ENCODE measurements at places on chromosomes 12 and 14.

GRCh38 chr14:78946949-78947348 lies 776.8 kb downstream of the NRXN3 start:
- DNase-seq: no peak

- DNase-seq: no peak
These were observed 12.2 kb downstream of the EIF5 start for GRCh38 chr14:103346286-103346685.

GRCh38 chr14:41609704-41610183 lies 3.1 kb downstream of the LRFN5 start:
- peak; percentile 73 for DNase-seq

DNA sequence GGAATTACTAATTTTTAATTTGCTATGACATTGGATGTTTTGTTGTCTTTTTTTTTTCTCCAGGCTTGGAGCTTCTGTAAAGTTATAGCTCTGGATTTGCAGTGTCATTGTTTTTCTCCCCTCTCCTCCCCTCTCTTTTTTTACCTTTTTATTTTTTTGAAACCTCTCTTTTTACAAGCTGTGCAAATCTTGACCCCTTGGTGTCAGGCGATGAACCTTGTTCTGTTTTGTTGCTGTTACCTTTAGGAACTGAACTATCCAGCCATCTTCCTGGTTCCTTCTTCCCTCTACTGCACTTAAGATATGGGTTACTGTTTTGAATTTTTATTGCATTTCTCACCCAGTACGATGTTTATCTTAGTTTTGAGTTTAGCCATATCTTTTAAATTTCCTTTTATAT lies 13.7 kb downstream of the KTN1 start:
- no peak for DNase-seq

GRCh38 chr14:22766457-22767322 lies at the start of gene OXA1L:
TSS of gene OXA1L (plus strand) at chr14:22766688. CDS start at chr14:22766702, 14 bp downstream.
- peak; percentile 100 for DNase-seq

DNA sequence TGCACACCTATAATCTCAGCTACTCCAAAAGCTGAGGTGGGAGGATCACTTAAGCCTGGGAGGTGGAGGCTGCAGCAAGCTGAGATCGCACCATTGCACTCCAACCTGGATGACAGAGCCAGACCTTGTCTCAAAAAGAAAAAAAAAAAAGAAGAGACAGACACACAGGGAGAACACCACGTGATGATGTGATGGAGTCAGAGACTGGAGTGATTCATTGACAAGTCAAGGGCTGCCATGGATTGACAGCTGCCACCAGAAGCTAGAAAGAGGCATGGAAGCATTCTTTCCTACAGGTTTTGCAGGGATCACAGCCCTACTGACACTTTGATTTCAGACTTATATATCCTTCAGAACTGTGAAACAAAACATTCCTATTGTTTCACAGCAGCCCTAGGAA lies 3.5 kb upstream of the HCFC2 start:
- no peak for DNase-seq

DNA sequence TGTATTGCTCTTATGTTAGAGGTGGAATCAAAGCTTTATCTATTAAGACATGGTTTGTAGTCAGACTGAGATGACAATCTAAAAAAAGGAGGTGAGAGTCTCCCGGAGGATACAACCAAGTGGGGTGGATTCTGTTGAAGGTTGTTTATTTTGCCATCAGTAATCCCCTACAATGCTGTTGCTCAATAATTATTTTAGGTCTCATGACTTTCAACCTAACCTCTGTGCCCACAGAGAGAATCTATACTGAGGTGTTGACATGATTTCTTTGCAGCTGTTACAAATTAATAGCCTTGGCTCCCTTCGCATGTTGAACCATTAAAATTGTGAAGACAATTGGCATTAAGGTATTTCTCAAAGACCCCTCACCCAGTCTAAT lies 28.7 kb upstream of the FOS start:
- DNase-seq: no peak

GRCh38 chr14:66003082-66003730 lies 483.0 kb upstream of the CCDC196 start:
- DNase-seq: peak; percentile 1

GRCh38 chr12:31278424-31278823 lies 47.5 kb downstream of the SINHCAF start:
- no peak for DNase-seq

- no peak for DNase-seq
These were observed 7.7 kb upstream of the DCP1B start for GRCh38 chr12:2011643-2012607.

DNA sequence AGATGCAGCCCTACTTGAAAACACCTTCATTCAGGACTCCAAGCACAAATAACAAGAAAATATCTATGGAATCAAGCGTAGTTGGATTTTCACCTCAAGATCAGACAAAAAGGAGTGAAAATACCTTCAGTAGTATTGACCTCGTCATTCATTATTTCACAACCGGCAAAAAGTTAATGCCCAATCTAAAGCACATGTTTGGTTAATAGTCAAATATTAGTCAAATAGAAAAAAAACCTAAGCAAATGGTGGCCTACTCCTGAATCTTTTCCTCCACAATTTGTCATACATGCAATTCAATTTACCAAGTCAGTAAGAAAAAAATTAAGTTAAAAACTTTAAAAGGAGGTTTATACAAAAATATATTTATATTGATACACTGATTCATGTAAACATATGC lies 50.0 kb downstream of the SLC38A4 start:
- no peak for DNase-seq

GRCh38 chr12:113870035-113870434 lies 96.1 kb downstream of the RBM19 start:
- no peak for DNase-seq

DNA sequence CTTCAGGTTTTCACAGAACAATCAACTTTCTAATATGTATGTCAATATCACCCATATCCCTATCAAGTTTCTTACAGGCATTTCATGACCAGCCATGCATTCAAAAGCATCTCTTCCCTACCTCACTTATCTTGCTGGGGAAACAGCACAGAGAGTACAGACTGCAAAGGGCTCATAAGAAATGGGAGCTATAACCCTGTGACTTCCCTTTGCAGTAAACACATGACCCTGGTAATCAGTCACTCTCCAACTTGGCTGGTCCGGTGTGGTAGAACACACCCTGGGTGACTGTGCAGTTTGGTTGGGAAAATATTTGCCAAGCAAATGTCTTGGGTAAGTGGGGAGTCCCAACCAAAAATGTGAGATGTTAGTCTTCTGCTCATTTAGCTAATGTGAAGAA lies 49.4 kb upstream of the TMCC3 start:
- no peak for DNase-seq

- DNase-seq: no peak
These were observed 21.6 kb upstream of the TMCC3 start for GRCh38 chr12:94671917-94672316.

- DNase-seq: peak; percentile 58
These were observed 154.4 kb downstream of the KCNK10 start for GRCh38 chr14:88168498-88169165.

- DNase-seq: no peak
These were observed 12.1 kb downstream of the TRMT61A start for GRCh38 chr14:103540821-103541708.

DNA sequence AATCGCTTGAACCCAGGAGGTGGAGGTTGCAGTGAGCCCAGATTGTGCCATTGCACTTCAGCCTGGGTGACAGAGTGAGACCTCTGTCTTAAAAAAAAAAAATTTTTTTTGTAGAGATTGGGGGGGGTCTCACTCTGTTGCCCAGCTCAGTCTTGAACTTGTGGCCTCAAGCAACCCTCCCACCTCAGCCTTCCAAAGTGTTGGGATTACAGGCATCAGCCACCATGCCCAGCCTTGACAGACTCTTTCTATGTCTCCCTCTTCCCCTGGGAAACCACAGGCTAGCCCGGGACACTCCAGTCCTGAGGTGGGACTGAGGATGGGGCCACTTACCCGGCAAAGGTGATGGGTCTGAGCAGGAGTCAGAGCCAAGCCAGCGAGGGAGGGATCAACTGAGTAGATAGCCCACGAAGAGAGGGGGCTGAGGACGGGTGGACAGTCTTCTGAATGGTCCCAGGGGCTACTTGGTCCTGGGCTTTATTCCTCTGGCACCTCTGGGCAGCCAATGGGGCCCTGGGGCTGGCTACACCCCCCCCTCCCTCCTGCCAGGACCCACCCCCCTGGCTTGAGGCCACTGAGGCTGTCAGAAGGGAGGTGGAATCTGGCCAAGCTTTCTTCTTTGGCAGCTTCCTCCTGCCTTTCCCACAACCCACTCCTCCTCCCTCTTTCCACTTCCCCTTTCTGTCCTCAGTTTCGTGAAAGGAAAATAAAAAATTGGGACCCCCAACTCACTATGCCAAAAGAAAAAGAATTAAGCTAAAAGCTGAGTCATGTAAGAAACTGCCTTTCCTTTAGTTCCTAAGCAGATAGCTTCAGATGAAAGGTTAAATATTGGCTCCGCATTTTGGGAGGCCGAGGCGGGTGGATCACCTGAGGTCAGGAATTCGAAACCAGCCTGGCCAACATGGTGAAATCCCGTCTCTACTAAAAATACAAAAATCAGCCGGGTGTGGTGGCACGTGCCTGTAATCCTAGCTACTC lies at the start of gene SDS:
Gene SDS, minus strand, starts transcription at position 453 of the 981 bp plus-strand sequence. CDS start 4,179 bp downstream, outside the sequence.
- peak; percentile 18 for DNase-seq

DNA sequence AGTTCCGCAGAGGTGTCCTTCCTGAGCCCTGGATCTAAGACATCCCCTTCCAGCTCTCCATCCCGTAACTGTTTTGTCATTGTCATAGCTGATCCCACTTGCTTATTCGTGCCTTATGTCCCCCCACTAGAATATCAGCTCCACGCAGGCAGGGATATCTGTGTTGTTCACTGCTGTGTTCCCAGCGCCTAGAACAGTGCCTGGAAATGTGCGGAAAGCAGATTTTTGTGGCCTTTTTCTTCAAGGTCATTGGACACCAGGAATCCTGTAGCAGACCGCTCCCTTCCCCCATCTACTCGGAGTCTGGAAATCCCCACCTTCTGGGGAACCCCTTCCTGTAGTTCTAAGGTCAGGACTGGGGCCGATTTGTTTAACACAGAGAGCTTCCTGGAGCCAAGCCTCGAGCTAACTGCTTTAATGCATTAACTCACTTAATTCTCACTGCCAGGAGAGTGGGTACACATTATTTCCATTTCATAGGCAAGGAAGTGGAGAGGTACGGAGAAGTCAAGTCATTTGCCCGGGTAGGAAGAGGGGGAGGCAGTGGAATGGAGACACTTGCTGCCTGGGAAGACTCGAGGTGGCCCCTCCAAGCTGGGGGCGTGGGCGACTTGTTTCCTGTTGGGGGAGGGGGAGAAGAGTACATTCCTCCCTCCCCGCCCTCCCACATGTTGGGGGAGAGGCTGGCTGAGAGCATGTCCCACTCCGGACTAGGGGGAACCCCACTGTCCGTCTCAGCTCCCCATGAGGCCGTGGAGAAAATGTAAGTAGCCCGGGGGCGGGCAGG lies 1.2 kb upstream of the SH2B3 start:
- peak; percentile 41 for DNase-seq

DNA sequence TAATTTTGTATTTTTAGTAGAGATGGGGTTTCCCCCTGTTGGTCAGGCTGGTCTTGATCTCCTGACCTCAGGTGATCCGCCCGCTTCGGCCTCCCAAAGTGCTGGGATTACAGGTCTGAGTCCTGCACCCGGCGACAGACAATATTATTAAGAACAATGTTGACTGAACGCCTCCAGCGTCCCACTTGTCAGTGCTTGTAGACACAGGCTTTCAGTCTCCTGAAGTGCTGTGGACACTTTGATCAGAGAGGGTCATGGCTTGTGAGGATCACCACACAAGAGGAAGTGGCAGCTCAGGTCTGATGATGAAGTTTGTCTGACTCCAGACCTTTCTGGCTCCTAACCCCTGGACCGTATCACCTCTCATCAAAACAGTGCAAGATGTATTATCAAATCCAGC lies 114.6 kb downstream of the CHST11 start:
- DNase-seq: no peak

GRCh38 chr12:116604951-116605641 lies 45.9 kb downstream of the MAP1LC3B2 start:
- DNase-seq: no peak

GRCh38 chr12:48852734-48853688 lies 1.0 kb upstream of the DDX23 start:
- peak; percentile 96 for DNase-seq

DNA sequence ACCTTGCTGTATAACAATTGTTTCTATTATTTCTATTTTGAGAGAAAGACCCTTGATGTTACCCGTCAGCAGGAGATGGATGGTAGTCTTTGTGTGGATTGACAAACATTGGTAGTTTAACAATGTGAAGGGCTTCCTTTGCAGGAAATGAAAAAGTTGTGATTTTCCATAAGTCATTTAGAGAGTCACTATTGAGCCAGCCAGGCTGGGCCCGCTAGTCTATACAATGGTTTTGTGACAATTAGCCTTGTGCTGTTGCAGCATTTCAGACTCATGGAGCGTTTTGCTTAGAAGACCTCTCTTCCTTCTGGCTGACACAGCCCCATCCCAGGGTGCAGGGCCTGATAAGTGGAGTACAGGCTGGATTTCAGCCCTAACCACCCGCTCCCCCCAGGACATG lies 18.3 kb upstream of the SLC38A2 start:
- DNase-seq: no peak

DNA sequence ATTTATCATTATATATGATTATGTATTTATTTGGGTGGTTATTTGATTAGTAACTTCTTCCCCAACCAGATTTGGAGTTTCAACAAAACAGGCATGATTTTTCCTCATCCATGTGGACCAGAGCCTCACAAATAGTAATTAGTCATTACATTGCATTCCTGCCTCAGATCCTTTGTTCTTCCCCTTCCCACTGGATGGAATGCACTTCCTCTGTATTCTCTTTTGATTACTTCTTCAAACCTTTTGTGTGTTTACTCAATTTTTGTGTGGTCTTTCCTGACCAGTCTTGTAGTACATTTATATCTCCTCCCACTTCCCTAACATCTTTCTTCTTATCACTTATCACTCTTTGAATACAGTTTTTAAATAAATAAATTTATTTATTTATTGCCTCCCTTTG lies 15.5 kb downstream of the SYT1 start:
- no peak for DNase-seq

DNA sequence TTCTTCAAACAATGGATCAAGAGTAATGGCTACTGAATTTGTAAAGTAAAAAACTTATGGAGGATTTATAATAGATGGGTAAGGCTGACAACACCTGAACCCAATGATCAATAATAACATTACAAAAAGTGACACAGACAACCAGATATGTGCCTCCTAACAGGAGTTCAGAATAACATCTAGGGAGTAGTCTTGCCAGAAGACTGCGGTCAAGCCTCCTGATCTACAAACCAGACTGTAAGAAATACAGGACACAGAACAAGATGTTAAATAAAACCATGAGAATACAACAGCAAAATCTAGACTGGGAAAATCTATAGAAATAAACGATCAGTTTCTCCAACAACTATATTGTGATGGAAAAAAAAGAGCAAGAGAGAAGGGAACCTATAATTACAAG lies 262.6 kb upstream of the TMTC1 start:
- no peak for DNase-seq

- DNase-seq: peak; percentile 88
These were observed 20.1 kb upstream of the CERS5 start for GRCh38 chr12:50187084-50187900.

Measured in adipocyte (in vitro differentiated cells).